ENCODE measurements at places on chromosomes 12 and 14. TPM values are rescaled to one million over a fixed set of nuclear protein-coding genes. Genes with fewer than 3 reads are reported as not detected.

RFLNA gene
- 0.24 TPM for total RNA-seq

CLEC1B gene
- total RNA-seq = not detected

OVCH1 gene
- not detected for total RNA-seq

PTPN6 gene
- total RNA-seq = 12.9 TPM

DAO gene
- not detected for total RNA-seq

BCL11B gene
- total RNA-seq = 0.38 TPM

GLIPR1L1 gene
- not detected for total RNA-seq

PTPRB gene
- 0.75 TPM for total RNA-seq

TMEM233 gene
- total RNA-seq = 0.29 TPM

ANKS1B gene
- total RNA-seq = 0.63 TPM

MAP1LC3B2 gene
- 1.3 TPM for total RNA-seq

PDZRN4 gene
- not detected for total RNA-seq

SPIC gene
- total RNA-seq = not detected

CCDC91 gene
- 21.1 TPM for total RNA-seq

Measured in A549 treated with GW870086 at 1 μM for 4 hours (cell line).